Activated CD4-positive, alpha-beta T cell treated with anti-CD3 and anti-CD28 coated beads, Interleukin-2, amount 50 U/mL, for 48 hours (primary cell): ENCODE measurements at places on chromosomes 1 and 21.

GRCh38 chr1:103441342-103441741, 84.2 kb upstream of the RNPC3 start:
- DNase-seq, result no peak

DNA sequence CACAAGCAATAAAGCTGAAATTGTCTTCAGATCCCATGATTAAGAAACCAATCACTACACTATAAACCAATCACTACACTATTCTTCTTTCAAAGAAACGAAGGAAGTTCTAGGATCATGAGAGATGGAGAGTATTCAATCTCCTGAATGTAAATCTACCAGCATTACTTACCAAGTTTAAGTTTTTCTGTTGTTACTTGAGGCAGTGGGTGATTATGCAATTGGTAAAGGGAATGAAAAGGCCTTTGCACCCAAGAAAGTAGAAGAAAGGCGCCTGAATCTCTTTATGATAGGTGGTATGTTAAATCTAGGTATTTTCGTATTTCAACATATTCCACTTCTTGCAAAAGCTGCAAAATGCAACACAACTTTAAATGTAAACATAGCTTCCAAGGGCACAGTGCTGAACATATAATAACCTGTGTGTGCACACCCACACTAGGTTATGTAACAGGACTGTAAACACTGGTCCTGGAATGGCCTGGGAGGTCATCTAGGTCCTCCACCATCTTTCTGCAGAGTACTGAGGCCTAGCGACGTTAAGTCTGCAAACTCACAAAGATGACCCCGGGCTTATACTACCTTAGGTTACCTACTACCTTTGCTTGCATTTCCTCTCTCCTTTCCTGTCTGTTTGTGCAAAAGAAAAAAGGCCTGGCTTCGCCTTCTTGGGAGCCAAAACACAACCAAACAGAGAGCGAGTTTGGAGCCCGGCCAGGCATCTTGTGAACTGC, 1.1 kb upstream of the UAP1 start:
- no peak for DNase-seq

- DNase-seq, result no peak
Measured at GRCh38 chr1:154697710-154698109, 89.7 kb upstream of the ADAR start.

- DNase-seq, result no peak
Measured at GRCh38 chr1:17060306-17060749, 6.5 kb upstream of the SDHB start.

DNA sequence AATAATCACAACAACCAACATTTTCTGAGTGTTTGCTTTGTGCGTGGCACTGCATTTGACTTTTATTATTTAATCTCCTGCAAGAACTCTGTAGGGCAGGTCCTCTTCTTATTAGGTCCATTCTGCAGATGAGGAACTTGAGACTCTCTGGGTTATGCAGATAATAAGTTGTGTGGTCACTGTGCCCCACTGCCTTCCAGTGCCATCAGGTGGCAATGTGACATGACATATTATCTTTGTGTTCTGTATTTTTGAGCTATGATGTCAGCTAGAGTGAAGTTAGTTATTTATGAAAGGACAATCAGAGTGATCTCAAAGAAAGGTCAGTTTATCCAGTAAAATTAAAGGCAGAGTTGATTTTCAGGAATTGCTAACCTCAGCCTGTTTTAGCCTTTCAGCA, 196.0 kb downstream of the FMN2 start:
- no peak for DNase-seq

DNA sequence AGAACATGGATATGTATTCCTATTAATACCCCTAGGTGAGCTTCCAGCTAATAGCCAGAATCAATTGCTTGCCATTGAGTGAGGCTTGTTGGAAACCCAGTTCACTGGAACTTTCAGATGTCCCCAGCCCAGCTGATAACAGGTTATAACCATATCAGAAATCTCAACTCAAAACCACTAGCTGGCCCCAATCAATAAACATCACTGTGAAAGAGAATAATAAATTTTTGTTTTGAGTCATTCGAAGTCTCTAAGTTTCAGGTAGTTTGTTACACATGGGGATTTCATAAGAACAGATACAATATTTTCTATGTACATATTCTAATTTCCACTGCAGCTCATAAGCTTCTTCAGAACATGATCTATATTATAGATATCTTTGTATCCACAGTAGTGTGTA, 162.9 kb upstream of the SNX7 start:
- DNase-seq, result no peak

- DNase-seq, result no peak
Measured at GRCh38 chr1:55233145-55233777, 18.1 kb upstream of the USP24 start.

DNA sequence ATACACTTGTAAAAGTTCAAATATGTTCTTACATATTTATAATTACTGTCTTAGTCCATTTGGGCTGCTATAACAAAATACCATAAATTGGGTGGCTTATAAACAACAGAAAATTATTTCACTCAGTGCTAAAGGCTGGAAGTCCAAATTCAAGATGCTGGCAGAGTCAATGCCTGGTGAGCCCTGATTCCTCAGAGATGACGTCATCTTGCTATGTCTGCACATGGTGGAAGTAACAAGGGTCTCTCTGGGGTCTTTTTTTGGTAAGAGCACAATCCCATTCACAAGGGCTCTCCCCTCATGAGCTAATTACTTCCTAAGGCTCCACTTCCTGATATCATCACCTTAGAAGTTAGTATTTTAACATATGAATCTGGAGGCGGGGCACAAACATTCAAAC, 108.0 kb upstream of the DUSP10 start:
- DNase-seq, result no peak

DNA sequence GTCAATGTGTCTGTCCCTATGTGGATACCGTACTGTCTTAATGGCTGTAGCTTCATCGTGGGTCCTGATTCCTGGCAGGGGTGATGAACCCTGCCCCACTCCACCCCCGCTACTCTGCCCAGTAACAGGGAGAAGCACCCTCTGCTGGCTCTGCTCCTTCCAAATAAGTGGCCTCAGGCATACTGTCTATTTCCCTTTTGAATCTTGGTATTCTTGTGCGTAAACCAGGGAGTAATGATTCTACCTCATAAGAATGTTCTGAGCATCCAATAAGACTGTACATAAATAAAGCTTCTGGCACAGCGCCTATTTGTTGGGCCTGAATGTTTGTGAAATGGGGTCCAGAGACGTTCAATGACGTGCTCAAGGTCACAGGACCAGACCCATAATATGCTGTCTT, 35.2 kb upstream of the CTPS1 start:
- DNase-seq, result no peak

DNA sequence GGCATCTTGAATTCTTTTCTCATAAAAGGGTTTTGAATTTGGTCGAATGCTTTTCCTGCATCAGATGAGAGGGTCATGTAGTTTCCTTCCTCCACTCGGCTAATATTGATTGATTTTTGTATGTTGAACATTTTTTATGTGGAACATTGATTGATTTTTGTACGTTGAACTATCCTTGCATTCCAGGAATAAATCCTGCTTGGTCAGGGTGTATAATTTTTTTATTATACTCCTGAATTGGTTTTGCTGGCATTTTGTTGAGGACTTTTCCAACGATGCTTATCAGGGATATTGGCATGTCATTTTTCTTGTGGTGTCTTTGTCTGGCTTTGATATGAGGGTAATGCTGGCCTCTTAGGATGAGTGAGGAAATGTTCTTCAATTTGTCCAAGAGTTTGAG, 8.5 kb downstream of the TMEM240 start:
- no peak for DNase-seq

- DNase-seq, result no peak
Measured at GRCh38 chr1:97412166-97412565, 508.7 kb downstream of the DPYD start.

DNA sequence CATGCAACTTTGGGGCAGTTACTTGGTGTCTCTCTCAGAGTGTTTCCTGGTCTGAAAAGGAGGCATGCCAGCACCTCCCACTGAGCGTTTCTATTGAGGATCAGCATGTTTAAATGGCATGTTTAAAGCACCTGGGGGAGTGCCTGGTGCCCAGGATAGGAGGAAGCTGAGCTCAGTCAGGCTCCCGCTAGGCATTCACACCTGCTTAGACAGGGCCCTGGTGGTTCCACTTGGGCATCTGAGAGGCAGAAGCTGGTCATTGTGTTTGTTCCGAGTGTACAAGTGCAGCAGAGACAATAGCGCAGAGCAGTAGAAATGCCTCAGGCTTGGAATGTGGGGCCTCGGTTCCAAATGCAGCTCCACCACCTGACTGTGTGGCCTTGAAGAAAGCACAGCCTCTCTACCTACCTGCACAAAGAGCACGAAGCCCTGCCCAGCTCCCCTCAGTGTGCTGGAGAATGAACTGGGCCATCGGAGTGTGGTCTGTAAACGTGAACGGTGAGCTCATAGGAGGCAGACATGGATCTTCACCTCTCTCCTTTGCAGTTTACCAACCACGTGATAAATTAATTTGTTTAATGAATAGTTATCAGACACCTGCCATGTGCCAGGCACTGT, 20.3 kb upstream of the TMEM222 start:
- no peak for DNase-seq

- DNase-seq, result no peak
Measured at GRCh38 chr21:46084709-46085108, 13.2 kb upstream of the COL6A2 start.

GRCh38 chr1:178740491-178740890, 15.4 kb downstream of the RALGPS2 start:
- DNase-seq, result no peak

GRCh38 chr1:84347271-84347931, 45.9 kb downstream of the SAMD13 start:
- DNase-seq, result no peak

- no peak for DNase-seq
Measured at GRCh38 chr1:46464915-46465314, 24.7 kb upstream of the DMBX1 start.
